ENCODE measurements at places on chromosomes 5 and 9.

GRCh38 chr5:176822041-176822792 lies 11.9 kb downstream of the UNC5A start:
- no peak for DNase-seq
- H3K27me3 ChIP-seq = peaks cover 60% of the 10 kb centered on the region
- peak overlapping the region; percentile 37 for H3K27ac ChIP-seq
- no peak overlapping the region for H3K4me3 ChIP-seq

DNA sequence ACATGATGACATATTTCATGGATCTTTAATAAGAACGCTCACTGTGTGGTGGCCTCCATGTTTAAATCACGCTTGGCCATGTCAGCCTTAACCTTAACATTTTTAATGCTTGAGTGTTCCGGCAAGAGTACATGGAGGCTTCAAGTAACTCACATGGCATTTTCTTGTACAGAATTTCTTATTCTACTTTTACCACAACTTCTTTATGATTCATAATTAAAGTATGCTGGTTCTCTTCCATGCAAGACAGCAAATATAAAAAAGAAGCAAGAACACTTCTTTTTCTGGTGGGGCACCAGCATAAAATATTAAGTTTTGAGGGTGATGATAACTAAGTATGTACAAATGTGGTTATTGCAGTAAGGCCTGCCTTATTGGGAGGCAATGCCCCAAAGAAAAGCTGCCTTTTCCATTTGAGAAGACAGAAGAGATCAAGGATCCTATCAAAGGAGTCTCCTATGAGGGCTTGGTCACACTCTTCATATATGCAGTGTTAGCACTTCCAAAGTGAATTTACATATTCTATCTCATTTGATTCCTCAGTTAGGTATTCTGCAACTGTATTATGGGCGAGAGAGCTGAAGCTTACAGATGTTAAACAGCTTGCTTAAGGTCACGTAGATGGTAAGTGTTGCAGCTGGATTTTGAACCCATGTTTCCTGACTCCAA lies 382.7 kb upstream of the MEF2C start:
- peaks cover 3% of the 10 kb centered on the region for H3K27me3 ChIP-seq
- H3K27ac ChIP-seq = no peak overlapping the region
- DNase-seq = no peak
- peaks cover 5% of the 10 kb centered on the region for H3K4me1 ChIP-seq
- H3K4me3 ChIP-seq = no peak overlapping the region

DNA sequence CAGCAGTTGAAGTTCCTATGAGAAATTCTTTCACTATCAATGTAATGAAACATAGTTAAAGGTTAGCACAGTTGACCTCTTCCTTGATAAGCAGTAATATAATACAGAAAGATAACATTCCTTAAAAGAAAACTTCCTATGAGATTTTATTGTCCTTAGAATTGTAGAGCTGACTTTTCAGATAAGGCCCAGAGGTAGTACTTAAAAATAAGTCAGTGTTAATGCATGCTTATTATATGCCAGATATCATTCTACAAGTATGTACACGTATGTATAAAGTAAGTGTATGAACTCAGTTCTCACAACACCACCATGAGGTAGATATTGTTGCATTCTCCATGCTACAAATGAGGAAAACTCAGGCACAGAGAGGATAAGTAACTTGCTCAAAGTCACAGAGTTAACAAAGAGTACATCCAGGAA lies 15.3 kb downstream of the AP3S1 start:
- H3K4me3 ChIP-seq = no peak overlapping the region
- peaks cover 14% of the 10 kb centered on the region for H3K4me1 ChIP-seq
- no peak for DNase-seq
- H3K27me3 ChIP-seq = no peaks in the 10 kb centered on the region

GRCh38 chr9:34362614-34363214 lies 14.0 kb downstream of the MYORG start:
- H3K36me3 ChIP-seq = peaks cover 9% of the 10 kb centered on the region
- no peaks in the 10 kb centered on the region for H3K27me3 ChIP-seq
- H3K27ac ChIP-seq = no peak overlapping the region
- no peak for DNase-seq
- no peak overlapping the region for H3K4me3 ChIP-seq

DNA sequence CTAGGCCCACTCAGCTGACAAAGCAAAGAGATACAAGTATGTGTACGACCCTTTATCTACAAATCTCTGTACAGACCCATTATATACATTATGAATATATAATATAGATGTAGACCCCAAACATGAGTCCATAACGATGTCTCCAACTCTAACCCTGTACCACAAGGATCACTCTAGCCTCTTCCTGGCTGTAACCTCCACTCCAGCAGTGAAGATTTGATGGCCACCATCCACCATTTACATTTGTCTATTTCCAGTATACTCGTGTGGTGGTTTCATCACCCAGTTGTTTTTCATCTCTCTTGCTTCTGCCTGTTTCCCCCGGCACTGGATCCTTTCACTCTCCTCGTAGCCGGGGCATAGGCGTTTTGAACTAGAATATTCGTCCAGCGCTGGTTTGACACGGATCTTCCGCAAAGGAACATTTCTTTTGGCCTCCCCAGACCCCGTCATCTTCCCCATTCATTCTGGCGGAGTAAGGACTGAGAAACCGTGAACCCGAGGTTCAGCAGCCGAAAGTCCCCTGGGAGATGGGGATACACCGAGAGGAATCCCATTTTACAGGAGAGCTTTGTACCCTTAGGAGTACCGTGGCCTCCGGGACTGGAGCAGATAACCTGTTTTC lies 828 bp upstream of the TRIO start:
- no peak overlapping the region for H3K27ac ChIP-seq
- no peaks in the 10 kb centered on the region for H3K36me3 ChIP-seq
- peaks cover 13% of the 10 kb centered on the region for H3K27me3 ChIP-seq
- no peak for DNase-seq
- peaks cover 24% of the 10 kb centered on the region for H3K4me1 ChIP-seq
- H3K4me3 ChIP-seq = peak overlapping the region; percentile 88

- no peaks in the 10 kb centered on the region for H3K4me1 ChIP-seq
- DNase-seq = no peak
- H3K4me3 ChIP-seq = no peak overlapping the region
- no peak overlapping the region for H3K27ac ChIP-seq
Observed at GRCh38 chr5:110275878-110276277, 450.6 kb downstream of the TMEM232 start.

DNA sequence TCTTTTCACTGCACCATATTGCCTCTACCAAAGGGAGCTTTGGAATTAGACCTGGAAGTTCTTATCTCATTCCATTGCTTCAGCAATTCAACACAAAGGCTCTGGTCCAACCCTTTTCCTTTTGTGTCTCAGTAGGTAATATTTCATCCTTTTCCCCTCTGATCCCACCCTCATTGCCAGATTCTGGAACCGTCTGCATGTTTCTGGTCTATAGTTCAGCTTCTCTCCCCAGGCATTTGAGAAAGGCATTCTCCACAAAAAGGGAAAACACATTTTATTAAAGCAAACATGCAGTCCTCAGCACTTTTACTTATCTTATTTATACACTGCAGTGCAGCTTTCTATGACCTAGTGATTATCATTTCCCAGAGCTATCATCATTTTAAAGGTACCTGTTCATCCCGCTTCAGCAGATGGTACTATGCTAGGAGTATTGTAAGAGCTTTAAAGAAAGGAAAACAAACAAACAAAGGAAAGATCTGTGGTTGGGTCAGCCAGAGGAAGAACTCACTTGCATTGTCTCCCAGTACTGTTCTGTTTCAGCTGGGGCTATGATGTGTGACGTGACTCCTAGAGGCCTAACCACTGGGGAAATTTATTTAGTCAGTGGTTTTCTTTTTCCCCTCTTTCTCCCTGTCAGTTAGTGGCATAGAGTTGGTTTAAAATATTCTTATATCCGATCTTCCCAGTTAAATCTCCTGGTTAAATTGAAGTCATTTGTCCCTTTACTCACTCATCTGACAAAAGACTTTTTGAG lies 269.2 kb downstream of the TMEM38B start:
- H3K36me3 ChIP-seq = no peaks in the 10 kb centered on the region
- no peaks in the 10 kb centered on the region for H3K27me3 ChIP-seq
- H3K27ac ChIP-seq = no peak overlapping the region
- peaks cover 23% of the 10 kb centered on the region for H3K4me1 ChIP-seq
- no peak for DNase-seq

- H3K27me3 ChIP-seq = no peaks in the 10 kb centered on the region
- no peak for DNase-seq
- H3K4me1 ChIP-seq = no peaks in the 10 kb centered on the region
- H3K27ac ChIP-seq = no peak overlapping the region
- peaks cover 7% of the 10 kb centered on the region for H3K36me3 ChIP-seq
- H3K4me3 ChIP-seq = no peak overlapping the region
Observed at GRCh38 chr5:147643142-147643541, 133.3 kb upstream of the DPYSL3 start.

GRCh38 chr5:65440456-65440855 lies 41.3 kb downstream of the ADAMTS6 start:
- no peak for DNase-seq
- no peaks in the 10 kb centered on the region for H3K27me3 ChIP-seq
- H3K36me3 ChIP-seq = no peaks in the 10 kb centered on the region
- no peak overlapping the region for H3K4me3 ChIP-seq

DNA sequence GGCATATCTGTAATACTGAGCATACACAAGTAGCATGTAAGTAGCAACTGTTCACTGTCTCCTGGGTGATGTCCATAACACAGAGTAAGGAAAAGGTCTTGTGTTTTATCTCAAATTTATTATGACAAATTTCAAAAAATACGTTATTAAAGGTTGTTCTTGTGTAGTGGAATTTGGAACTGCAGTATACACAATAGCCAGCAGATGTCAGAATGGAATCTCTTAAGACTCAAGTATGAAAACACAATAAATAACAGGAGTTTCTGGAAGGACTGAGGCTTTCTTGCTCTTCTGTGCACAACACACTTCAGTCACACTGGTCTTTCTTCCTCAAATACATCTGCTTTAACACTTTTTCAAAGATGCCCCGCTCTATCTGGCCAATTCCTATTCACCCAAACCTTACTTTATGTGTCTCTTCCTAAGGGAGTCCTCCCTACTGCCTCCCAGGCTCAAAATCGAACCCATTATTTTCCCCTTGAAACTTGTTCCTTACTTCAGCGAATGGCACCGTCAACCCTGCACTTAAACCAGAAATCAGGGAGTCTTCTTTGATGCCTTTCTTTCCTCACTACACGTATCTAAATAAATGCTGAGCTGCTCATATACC lies 6.5 kb upstream of the FBXO10 start:
- peaks cover 17% of the 10 kb centered on the region for H3K36me3 ChIP-seq
- no peaks in the 10 kb centered on the region for H3K27me3 ChIP-seq
- H3K4me3 ChIP-seq = no peak overlapping the region

- no peaks in the 10 kb centered on the region for H3K36me3 ChIP-seq
- H3K4me3 ChIP-seq = no peak overlapping the region
- DNase-seq = no peak
- no peaks in the 10 kb centered on the region for H3K27me3 ChIP-seq
- H3K27ac ChIP-seq = no peak overlapping the region
- no peaks in the 10 kb centered on the region for H3K4me1 ChIP-seq
Observed at GRCh38 chr5:166166071-166166470, 2125.4 kb upstream of the WWC1 start.

DNA sequence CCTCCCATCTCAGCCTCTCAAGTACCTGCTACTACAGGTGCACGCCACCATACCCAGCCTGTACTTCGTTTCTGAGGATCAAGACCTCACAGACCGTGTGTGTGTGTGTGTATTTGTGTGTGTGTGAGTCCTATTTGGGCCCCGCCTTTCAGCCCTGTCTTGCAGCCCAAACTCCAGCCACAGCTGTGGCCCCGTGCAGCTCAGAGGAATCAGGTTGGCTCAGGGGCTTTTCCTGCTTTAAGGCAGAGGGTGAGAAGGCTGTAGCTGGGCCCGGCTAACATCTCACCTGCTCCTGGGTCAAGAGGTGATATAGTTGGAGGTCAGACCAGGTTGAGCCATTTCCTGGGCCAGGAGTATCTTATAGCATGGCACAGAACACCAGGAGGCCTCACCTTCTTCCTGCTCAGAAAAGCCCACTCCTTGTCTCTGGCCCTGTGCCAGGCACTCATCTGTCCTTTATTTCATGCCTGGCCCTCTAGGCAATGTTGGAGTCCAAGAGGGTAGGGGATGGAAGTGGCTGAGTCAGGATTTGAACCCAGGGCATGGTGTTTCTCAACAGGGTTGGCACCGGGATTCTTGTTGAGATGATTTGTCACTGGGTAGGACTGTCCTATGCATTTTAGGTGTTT lies 1.6 kb upstream of the PHYKPL start:
- H3K4me3 ChIP-seq = peak overlapping the region; percentile 69
- peaks cover 21% of the 10 kb centered on the region for H3K4me1 ChIP-seq
- peaks cover 13% of the 10 kb centered on the region for H3K36me3 ChIP-seq
- no peaks in the 10 kb centered on the region for H3K27me3 ChIP-seq
- no peak overlapping the region for H3K27ac ChIP-seq

DNA sequence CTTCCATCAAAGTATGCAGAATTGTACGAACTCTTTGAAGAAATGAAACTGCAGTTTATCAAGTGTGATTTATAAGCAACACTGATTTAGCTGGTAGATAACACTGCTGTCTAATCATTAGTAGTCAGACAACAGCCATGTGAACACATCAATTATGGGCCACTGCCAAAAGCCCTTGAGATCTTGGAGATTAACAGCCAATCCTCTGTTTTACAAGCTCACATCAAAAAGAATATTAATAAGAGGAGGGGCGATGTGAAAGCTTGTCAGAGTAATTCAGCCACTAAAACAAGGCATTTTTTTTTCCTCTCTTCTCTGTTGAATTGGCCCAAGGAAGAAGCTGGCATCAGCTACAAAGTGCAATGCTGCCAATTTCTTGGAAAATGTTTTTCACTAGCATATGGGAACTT lies 28.1 kb downstream of the ZNF608 start:
- H3K4me1 ChIP-seq = peaks cover 42% of the 10 kb centered on the region
- H3K36me3 ChIP-seq = peaks cover 13% of the 10 kb centered on the region
- no peaks in the 10 kb centered on the region for H3K27me3 ChIP-seq
- H3K4me3 ChIP-seq = no peak overlapping the region
- H3K27ac ChIP-seq = peak overlapping the region; percentile 49
- no peak for DNase-seq

GRCh38 chr9:36063804-36064447 lies 27.2 kb downstream of the RECK start:
- H3K36me3 ChIP-seq = peaks cover 23% of the 10 kb centered on the region
- no peaks in the 10 kb centered on the region for H3K27me3 ChIP-seq
- H3K4me3 ChIP-seq = no peak overlapping the region
- no peaks in the 10 kb centered on the region for H3K4me1 ChIP-seq
- no peak overlapping the region for H3K27ac ChIP-seq

- no peak for DNase-seq
- peaks cover 5% of the 10 kb centered on the region for H3K4me1 ChIP-seq
- H3K36me3 ChIP-seq = no peaks in the 10 kb centered on the region
Observed at GRCh38 chr9:82080265-82080664, 91.7 kb downstream of the SPATA31D1 start.

DNA sequence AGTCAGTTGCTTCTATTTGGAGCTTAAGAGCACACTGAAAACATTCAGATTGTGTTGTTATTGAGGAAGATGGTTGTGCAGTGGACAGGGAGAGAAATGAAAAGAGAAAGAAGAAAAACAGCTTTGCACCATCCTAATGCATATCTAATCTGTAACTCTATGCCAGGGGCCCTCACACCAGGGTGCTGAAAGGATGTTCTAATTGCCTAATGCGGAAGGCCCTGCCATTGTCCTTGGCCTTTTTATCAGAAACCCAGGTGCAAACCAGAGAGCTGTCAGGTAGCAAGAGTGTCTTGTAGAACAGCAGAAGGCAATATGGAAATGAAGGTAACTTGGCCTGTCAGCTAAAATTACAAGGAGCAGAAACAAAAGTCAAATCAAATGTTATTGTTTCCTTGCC lies 384.5 kb upstream of the PIK3R1 start:
- H3K36me3 ChIP-seq = no peaks in the 10 kb centered on the region
- no peak for DNase-seq
- no peak overlapping the region for H3K4me3 ChIP-seq
- no peaks in the 10 kb centered on the region for H3K27me3 ChIP-seq
- no peak overlapping the region for H3K27ac ChIP-seq
